ENCODE measurements at places on chromosomes 5 and 9.

DNA sequence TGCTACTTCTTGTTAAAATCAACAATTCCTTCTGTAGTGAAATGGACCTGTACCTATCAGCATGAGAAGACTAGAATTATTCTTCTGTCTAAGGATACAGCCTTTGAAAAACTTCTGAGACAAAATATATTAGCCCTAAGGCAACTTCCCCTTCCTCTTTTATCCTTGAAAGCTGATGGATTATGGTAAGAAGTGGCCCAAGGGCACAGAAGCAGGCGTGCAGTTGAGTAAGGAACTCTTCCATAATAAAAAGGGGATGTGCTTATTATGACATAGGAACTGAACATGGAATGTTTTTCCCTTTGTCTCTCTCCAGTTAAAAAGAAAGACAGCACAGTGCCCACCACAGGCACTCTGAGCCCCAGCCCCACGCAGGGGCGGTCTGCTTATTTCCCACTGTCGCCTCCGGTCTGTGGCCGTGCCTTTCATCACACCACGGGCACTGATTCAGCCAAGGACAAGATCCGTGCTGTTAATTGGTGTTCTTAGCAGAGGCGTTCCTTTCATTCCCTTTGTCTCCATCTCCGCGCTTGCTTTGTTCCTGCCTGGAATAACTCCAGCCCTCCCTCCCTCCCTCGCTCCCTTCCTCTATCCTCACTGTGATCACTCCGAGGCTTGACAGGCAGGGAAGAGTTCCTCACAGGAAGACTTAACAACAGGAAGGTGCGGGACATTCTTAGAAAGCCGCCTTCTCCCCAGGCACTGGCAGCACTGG lies 135.9 kb upstream of the OTULINL start:
- DNase-seq = no peak

- DNase-seq = no peak
Observed at GRCh38 chr9:134272302-134273023, 53.8 kb upstream of the RXRA start.

DNA sequence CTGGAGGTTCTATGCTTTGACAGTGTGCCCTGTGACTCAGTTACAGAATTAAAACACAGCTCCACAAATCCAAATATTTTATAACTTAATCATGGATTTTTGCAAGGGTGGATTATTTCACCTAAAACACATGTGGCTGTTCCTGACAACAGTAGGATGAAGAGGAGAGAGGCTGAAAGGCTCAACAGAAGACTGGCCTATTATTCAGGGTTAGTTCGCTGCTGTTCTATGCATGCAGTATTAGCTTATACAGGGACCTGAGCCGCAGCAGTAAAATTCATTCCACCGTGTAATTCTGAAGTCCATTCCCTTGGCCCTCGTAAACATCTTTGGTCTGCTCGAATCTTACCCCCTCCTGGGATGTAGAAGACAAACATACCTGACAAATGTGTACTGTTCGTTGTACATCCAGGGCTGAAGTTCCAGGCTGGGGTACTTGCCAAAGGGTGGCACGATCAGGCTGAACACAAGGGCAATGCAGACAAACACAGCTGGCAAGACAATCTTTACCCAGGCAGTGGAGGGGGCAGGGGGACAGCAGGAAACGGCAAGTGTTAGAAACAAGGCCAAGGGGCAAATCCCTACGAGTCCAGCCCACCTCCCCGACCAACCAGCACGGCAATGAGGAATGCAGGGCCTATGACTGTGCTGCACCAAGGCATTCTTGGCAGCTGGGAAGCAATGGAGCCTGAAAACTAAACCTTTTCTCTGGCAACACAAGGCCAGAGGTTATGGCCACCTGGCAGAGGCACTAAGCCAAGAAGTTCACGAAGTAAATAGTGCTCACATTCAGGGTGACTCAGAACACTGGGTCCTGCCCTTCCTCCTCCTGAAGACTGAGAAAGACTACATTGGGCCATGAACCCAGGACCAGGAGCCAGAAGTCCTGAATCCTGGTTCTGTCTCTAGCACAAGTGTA lies 46.8 kb downstream of the NIPSNAP3B start:
- DNase-seq = no peak

GRCh38 chr5:14153071-14153864 lies 10.1 kb downstream of the TRIO start:
- no peak for DNase-seq

DNA sequence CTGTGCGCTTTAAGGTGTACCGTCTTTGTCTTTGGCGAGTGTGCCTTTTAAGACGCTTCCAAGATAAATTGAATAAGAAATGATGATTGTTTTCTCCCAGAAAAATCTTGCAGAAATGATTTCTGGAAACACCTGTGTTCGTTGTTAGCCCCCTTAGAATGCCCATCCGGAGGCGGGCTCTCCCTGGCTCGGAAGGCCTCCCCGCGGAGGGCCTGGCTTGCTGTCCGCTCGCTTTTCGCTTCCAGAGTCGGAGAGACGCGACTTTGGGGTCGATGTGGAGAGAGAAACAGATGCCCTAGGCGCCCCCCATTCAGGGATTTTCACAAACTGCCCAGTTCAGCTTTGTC lies 23.9 kb downstream of the LECT2 start:
- no peak for DNase-seq

DNA sequence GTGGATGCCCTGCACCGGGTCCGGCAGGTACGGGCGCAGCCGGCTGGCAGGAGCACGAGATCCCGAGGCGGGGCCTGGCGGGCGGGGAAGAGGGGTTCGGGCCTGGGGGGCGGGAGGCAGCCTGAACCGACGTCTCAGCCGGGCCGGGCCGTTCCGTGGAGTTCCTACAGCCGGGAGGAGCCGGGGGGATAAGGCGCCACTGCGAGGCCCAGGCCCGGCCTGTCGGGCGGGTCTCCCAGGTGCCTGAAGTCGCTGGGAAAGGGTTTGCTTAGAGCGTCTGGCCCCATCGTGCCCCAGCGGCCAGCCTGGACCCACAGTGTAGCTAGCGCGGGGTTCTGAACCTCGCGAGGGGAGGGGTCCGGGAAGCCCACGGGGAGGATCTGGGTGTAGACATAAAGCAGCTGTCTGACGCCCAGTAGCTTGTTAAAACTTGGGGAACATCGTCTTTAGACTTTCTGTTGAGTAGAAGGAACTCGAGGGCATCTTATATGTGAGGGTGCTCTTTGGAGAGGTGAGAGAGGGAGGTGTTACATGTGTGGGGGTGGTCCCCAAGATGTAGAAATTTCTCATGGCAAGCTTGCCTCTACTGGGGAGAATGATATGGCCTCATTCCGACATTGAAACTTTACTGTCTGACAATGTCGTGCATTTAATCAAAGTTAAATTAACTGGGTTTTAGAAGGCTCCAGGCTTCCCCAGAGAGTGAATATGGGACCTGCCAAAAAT lies 524 bp downstream of the FUBP3 start:
- DNase-seq = no peak

GRCh38 chr5:23026252-23027170 lies 173.4 kb upstream of the CDH12 start:
- no peak for DNase-seq

DNA sequence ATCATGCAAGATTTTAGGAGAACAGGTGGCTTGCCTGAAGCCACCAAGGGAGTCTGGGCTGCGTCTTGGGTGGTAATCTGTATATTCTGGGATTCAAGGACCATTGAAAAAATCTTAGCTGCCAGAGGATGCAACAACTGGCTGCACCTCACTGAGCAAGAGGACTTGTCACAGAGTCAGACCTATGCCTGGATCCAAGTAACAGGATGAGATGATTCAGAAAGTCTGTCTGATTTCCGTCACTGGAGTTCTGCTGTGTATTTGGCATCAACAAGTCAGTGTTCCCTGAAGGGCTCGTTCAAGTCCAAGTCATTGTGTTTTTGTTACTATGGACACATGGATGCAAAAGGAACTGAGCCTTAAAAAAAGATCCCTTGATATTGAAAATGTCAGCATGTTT lies 37.8 kb upstream of the CARTPT start:
- no peak for DNase-seq

GRCh38 chr5:120517607-120518252 lies 53.6 kb downstream of the PRR16 start:
- DNase-seq = no peak

GRCh38 chr5:56658972-56659371 lies 156.4 kb upstream of the MAP3K1 start:
- DNase-seq = no peak

DNA sequence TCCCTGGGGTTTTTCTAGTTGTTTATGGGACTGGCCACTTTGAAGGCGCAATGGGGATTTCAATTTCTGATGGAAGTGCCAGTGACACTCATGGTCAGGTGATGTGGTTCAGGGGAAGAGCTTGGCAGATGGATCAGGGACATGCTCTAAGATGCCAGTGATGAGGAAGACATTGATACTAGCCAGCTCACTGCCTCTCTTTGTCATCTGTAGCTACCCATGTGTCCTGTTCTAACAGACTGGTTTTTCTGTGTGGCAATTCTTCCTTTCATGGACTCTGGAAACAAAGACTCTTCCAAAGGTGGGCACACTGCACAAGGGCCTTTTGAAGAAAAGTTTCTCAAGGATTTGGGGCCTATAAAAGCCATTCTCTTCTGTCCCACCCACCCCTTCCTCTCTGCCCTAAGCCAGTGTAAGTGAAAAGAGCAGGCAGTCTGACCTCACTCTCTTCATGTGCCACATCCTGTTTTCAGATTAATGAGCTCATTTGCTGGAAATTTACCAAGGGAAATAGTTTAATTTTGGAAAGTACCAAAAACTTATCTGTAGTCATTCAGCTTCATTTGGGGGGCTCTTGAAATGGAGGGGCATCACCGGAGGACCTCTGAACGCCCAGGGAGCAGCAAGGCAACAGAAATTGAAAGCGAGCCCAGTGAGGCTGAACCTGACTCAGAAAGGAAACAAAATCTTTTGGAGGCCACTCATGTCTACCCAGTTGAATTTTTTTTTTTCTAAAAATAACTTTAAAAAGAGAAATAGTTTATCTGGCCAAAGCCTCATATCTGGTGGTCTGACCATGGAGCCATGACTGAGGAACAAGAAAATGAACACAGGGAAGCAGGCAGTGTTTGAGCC lies 4.9 kb upstream of the TRAF1 start:
- peak; percentile 87 for DNase-seq

- DNase-seq = no peak
Observed at GRCh38 chr9:136922540-136922939, 22.0 kb downstream of the FBXW5 start.

DNA sequence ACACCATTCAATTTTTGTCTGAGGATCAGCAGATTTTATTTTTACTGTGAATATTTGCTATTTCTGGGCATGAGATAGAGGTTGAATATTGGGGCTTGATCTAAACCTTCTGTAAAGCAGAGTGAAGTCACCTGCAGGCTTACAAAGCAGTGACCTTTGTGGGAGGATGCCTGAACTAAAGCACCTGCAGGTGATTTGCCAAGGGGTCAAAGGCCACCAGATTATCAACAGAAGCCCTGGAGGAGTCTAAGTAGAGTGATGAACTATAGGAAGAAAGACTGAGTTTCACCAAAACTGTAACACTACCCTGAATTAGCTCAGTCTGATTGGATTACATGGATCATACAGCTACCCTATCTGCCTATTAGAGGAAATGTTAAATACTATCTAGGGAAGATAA lies 144.3 kb upstream of the PRLR start:
- no peak for DNase-seq

DNA sequence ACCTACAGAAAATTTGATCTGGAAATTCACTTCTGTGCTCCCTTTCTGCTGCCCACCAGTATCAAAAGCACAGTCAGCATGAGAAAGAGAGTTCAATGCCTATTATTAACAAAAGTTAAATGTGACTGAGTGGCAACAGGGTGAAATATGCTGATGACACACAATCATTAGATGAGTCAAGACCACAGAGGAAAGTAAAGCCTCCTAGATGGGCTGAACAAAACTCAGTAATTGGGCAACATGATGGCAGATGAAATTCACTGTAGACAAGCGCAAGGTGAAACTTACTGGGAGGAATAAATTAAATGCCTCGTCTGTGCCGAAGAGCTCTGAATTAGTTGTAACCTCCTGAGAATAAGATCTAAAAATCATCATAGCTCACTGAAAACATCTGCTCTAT lies 752.8 kb downstream of the IRX1 start:
- DNase-seq = no peak

DNA sequence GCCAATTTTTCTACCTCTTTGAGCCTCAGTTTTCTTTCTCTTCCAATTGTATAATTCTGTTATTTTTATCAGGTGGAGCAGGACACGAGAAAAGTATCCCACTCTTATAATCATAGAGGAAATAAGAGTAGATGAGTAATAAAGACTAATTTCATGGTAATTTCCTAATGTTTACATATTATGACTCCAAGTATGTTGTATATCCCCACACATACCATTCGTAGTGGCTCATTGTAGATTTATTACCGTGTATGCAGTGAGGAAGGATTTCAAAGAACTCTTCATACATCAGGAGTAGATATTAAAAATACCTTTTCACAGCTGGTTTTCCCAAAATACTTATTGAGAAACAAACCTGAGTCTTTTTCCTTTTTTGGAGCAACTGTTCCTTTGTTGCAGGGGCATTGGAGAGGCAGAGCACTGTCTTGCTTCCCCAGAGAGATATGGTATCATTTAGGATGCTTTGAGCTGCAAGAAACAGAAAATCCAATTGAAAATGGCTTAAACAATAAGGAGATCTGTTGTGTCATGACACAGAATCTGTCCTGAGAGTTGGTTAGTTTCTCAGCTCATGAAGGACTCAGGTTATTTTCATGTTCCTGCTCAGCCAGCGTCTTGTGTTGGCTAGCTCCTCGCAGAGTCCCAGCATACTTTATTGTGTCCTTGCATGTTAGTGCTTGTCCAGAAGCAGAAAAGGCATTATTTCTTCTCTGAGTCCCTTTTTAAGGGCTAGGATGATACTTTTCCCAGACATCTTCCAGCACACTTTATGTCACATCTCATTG lies 291.2 kb downstream of the ARHGAP26 start:
- no peak for DNase-seq

DNA sequence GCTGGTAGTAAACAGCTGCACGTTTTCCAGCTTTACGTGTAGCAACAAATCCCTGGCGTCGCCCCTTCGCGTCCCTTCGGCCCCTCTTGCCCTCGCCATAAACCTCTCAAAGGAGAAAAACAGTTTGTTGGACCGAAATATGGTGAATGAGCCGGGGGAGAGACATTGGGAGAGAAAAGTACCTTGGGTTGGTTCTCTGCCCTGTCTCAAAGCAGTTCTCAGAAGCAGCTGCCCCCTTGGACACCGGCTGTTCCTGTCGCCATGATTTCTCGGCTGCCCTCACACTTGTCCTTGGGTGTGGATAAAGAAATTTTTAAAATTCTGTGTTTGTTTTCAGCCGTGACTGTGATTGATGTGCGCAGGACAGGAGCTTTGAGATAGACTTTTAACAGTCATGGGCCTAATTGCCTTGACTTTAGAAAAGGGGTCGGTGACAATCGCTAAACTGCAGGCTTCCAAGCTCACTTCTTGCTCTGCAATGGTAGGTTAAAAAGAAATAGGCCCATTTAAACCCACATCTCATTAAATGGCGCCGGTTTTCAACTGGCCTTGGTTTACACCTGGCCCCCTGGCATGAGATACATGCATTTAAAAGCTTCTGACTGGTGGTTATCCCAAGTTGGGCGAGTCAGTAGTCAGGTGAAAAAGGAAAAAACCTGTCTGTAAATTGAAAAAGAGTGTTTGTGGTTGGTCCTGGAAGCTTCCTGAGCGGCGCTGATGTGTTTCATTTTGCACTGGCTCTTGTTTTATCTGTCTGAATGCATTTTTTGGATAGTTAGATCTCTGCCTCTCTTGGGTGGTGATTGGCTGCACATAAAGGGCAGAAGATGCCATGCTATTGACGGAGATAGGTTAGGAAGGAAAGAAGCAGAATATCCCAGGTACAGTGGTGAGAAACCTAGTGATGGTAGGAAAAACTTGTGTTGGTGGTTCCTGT lies 983 bp downstream of the RCL1 start:
- DNase-seq = no peak

Data from naive B cell (primary cell).